Stimulated activated CD4-positive, alpha-beta T cell treated with anti-CD3 and anti-CD28 coated beads, Interleukin-1b, Interleukin-23, amount 100 ng/mL, for 1 hour (primary cell): ENCODE measurements at places on chromosomes 7 and 10.

DNA sequence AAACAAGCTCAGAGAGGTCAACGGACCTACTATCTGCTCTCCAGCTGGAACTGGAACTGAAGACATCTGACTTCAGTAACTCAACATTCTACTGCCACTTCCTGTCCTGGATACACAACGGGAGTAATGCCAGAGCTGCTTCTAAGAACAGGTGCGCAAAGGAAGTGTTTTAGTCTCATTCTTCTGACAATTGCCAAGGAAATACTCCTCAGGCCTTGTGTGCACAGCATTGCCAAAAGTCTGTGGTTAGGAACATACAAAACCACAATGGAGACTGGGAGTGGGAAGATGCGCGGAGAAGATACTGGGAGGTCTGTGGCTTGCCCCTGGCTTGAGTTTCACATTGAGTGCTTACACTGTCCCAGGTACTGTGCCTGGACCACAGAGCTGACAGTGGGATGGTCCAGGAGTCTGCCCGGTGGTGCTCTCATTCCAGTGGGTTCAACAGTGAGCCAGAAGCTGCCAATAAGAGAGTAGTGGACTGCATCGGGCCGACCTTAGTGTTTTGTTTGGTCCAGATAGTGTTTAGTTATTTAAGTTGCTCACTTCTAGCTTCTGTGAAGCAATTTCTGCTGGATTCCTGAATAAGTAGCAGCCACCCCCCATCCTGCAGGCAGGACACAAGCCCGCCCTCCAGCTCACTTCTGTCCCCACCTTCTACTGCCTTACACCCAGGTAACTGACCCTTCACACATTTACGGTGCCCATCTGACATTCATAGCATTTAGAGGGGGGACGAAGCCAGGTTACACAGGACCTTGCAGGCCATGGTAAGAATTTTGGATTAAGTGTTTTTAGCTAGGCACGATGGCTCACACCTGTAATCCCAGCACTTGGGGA lies 10.3 kb downstream of the TBL2 start:
- DNase-seq: no peak

GRCh38 chr7:155234950-155235789 lies 62.5 kb upstream of the INSIG1 start:
- DNase-seq: no peak

DNA sequence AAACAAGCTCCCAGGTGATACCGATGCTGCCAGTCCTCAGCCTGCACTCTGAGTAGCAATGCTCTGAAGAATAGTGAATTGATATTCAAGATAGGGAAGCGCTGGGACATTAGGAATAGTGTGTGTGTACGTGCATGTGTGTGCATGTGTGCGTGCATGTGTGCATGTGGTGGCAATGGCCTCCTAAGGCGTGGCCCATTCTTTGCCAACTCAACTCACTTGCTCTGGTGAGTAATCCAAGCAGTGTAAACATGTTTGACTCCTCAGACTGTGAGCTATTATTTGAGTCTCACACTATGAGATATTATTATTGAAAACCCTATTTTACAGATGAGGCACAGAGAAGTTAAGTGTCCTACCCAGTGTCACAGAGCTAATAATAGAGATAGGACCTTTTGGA lies 186.6 kb downstream of the RAB11FIP2 start:
- no peak for DNase-seq

DNA sequence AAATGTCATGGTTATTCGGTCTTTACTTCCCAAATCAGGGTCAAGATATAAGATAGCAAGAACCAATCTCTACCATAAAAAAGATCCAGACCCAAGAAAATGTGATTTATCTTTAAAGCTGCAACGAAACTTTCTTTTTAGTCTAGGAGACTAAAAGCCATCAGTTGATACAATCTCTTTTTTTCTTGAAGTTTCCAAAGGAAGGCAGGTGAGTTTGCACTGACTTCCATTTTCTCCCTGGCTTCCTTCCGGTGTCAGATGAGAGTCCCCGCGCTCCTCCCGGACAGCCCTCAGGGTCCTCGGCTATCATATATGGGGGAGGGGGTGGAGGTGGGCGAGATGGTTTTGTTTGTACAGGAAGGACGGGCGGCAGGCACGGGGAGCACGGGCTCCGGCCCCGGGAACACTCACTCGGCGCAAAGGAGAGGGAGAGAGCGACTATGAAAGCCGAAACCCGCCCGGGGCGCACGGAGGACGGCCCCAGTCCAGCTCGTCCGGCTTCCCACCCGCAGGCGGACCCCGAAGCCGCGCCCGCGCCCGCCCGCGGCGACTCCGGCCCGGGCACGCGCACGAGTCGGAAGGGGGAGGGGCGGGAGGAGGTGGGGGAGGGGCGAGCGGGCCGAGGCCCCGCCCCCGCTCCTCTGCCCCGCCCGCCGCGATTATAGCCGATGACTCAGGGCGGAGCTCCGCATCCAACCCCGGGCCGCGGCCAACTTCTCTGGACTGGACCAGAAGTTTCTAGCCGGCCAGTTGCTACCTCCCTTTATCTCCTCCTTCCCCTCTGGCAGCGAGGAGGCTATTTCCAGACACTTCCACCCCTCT lies at the start of gene BAG3:
BAG3 (plus strand) TSS at position 689 of the 822 bp plus-strand sequence. CDS start 296 bp downstream, outside the sequence.
- DNase-seq: peak; percentile 61

DNA sequence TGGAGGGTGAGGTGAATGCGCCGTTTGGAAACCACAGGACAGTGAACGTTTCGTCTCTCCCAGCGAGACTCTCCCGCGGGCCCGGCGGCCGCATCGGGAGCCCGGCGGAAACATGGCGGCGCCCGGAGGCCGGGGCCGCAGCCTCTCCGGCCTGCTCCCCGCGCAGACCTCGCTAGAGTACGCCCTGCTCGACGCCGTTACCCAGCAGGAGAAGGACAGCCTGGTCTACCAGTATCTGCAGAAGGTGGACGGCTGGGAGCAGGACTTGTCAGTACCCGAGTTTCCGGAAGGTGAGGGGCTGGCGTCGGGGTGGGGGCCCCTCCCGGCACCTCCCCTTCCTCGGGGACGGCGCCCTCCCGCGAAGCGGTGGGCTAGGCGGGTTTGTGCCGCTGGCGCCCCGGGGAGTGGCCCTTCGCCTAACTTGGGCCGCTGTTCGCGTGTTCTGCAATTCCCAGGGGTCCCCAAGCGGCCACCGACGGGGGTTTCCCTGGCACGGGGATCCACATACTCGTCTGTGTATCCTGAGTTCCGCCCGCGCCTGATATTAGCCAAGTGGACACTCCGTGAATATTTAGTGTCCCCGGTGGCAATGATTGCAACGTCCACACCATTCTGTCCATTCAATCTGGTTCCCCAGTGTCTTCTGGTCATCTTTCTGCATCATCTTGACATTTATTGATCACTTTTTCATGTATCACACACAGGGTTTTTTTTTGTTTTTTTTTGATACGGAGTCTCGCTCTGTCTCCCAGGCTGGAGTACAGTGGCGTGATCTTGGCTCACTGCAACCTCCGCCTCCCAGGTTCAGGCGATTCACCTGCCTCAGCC lies 514 bp downstream of the NHLRC2 start:
- no peak for DNase-seq

DNA sequence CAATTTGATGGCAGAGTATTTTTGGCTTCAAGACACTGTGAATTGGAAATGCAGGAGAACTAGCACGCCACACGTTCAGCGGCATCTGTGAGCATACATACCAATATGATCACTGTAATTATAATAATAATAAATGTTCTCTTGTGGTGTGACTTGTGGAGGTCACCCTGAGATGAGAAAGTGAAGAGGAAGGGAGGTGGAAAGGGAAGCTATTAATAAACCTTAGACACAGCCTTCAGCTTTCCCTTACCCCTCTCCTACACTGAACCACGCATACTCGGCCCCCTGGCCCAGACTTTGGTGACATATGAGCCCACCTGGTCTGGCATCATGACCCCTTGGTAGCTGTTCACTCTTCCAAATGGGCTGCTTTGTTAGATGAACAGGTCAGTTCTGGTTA lies 139.1 kb downstream of the SORCS3 start:
- no peak for DNase-seq

DNA sequence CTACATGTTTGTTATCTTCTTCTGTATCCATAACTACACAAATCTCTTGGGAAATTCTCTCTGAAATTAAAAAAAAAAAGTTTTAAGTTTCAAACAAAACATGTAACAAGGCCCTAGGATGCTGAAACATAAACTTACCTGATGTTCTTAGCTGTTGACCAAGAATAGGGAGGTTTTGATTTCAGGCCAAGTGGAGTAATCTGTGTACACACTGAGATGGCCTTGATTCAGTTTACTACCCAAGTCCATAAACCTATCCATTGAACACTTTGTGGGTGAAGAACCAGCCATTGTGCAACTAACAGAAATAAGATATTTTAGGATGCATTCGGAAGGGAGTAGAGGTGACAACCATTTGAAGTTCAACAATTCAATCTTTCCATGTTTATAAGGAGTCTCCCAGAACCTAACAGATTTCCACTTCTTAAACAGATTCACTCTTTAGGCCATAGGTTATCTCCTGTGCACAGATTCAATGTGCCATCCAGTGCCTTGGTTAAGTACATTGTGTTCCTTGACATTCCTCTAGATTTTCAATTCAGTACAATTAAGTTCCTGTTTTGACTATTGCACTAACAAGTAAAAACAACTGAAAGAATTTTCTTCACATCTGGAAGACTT lies 143.1 kb downstream of the CRPPA start:
- DNase-seq: no peak

DNA sequence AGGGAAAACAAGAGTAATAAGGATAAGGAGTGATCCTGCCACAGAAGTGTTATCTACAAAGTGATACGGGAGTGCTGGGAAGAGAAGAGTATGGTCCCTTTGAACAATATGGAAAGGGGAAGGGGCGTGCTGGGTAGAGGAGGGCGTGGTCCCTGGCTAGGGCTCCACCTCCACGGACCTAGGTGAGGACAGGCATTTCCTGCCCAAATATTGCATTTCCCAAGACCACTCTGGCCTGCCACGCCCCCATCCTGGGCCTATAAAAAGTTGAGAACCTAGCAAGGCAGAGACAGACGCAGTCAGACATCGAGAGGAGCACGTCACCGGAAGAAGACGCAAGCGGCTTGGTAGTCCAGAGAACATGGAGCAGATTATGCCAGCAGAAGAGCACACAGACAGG lies 22.8 kb downstream of the VSTM4 start:
- no peak for DNase-seq

- no peak for DNase-seq
Observed at GRCh38 chr7:112929421-112929820, 139.2 kb upstream of the TMEM168 start.

DNA sequence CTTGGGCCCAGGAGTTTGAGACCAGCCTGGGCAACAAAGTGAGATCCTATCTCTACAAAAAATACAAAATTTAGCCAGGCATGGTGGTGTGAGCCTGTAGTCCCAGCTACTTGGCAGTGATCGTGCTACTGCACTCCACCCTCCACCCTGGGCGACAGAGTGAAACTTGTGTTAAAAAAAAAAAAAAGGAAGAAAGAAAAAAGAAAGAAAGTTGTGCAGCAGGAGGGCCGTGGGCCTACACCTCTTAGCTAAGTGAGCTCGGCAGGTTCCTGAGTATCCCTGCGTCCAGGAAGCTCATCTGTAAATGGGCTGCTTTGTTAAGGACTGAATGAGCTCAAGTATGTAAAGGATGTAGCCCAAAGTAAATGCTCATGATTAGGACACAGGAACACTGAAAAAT lies 155.0 kb downstream of the RNF216 start:
- no peak for DNase-seq

GRCh38 chr7:17021205-17021604 lies 139.4 kb upstream of the AGR3 start:
- no peak for DNase-seq

GRCh38 chr7:51545131-51545530 lies 228.5 kb upstream of the COBL start:
- no peak for DNase-seq

DNA sequence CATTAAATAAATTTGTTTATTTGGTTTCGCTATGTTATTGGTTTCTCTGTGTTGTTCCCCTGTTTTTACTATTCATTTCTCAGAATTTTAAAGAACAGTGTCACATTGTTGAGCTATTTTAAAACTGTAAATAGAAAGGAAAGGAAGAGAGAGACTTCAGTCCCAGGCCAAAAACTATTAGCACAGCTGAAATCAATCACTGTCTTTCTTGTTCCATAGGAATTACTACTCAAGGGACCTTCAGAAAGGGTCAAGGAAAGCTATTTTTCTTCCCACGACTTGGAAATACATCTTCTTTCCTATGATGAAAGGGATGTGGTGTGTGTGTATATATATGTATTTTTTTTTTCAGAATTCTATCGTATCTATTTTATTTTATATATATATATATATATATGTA lies 29.0 kb upstream of the GNAT3 start:
- no peak for DNase-seq

GRCh38 chr7:97693586-97693985 lies 38.3 kb upstream of the TAC1 start:
- no peak for DNase-seq

DNA sequence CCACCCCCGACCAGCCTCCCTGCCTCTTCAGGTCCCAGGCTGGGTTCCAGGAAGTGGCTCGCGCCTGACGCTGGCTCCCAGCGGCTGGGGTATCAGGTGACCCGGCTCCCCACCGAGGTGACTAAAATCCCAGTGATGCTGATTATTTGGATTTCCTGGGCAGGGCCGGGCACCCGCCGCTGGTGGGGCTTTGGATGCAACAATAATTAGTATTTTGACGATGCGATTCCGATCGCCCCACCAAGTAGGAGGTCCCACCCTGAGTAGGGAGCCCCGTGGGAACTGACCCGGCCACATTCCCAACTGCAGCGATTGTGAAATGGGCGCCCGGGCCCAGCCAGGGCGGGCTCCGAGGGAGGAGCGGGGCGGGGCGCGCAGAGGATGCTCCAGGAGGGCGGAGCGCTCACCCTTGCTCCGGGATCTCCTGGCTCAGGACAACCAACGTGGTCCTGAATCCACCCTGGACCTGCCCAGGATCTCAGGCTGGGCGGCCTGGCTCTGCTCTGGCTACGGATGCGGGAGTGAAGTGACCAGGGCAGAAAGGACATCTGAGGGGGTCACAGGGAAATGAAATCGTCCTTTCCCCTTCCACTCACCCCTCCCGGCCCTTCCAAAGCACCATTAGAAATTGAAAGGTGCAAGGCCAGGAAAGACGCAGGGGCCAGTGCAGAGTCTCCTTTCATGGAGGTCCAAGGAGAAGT lies 32.6 kb downstream of the DUSP5 start:
- no peak for DNase-seq

GRCh38 chr10:132722394-132723329 lies 63.3 kb downstream of the NKX6-2 start:
- DNase-seq: no peak

DNA sequence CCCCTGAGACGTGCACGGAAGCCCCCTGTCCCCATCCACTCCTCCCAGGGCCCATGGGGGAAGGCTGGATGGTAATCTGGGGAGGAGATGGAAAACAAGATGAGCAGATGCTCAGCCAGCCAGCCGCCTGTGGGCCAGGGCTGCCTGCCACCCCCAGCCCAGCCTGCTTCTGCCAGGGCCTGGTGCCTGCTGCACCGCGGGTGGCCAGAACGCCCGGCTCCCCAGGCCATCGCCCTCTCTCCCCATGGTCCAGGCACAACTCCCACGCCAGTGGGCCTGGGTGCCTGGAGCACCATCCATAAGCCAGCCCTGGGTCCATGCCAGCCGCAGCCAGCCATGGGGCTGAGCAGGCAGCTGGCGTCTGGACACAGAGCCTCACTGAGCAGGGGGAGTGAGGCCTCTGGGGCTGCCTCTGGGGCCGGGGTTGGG lies 57.2 kb upstream of the ELN start:
- DNase-seq: no peak

GRCh38 chr10:22560913-22561239 lies 153.5 kb downstream of the PIP4K2A start:
- no peak for DNase-seq
